Upper lobe of right lung (tissue), 1 donor: ENCODE measurements at places on chromosomes 4 and X. TPM values are rescaled to one million over a fixed set of nuclear protein-coding genes. Genes with fewer than 3 reads are reported as not detected.

Gene SMIM43
- total RNA-seq, result not detected

DNA sequence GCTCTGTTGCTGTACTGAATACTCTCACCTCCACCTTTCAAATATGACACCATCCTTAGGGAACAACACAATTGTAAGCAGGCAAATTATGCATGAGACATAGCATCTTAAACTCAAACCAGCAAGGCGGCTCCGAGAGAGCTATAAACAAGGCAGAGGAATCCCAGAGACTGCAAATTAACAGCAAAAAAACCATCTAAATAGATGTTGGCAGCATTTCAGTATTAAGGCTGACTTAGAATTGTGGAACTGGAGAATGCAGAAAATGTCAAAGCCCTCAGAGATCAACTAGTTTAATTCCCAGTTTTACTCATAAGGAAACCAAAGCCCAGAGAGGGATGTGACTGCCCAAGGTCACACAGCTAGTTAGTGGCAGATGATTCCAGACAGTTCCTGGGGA lies 37.2 kb upstream of the SPANXC start:
- no peak overlapping the region for H3K27ac ChIP-seq
- no peak for DNase-seq
- H3K27me3 ChIP-seq, result no peaks in the 10 kb centered on the region
- no peaks in the 10 kb centered on the region for H3K4me1 ChIP-seq
- H3K4me3 ChIP-seq, result no peak overlapping the region
- H3K36me3 ChIP-seq, result no peaks in the 10 kb centered on the region

DNA sequence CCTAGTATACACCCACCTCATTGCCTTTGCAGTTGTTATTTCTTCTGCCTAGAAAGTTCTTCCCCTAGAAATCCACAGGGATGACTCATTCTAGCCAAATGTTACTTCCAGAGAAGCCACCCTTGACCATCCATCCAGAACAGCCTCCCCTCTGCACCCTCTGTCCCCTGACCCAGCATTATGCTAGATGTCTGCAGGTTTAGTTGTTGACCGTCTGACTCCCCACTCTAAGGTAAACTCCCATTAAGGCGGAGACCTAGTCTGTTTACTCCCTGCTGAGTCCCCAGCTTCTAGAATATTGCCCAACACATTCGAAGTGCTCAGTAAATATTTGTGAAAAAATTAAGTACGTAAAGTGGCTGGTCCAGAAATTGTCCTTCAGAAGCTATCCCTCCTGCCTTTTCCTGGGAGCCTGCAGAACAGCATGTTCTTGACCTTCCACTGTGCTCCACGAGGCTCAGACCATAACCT lies 11.0 kb downstream of the SRD5A3 start:
- peak overlapping the region; percentile 13 for H3K27ac ChIP-seq
- H3K4me3 ChIP-seq, result no peak overlapping the region
- no peaks in the 10 kb centered on the region for H3K36me3 ChIP-seq
- H3K27me3 ChIP-seq, result no peaks in the 10 kb centered on the region
- H3K4me1 ChIP-seq, result peaks cover 19% of the 10 kb centered on the region
- DNase-seq, result no peak

Gene GABRG1
- not detected for total RNA-seq

- no peaks in the 10 kb centered on the region for H3K4me1 ChIP-seq
- no peaks in the 10 kb centered on the region for H3K27me3 ChIP-seq
- no peak overlapping the region for H3K4me3 ChIP-seq
- no peak for DNase-seq
- H3K36me3 ChIP-seq, result no peaks in the 10 kb centered on the region
Observed at GRCh38 chr4:72390409-72390808, 178.6 kb downstream of the ADAMTS3 start.

- no peak overlapping the region for H3K27ac ChIP-seq
- H3K4me3 ChIP-seq, result no peak overlapping the region
- H3K27me3 ChIP-seq, result no peaks in the 10 kb centered on the region
Observed at GRCh38 chr4:98430708-98431403, 169.7 kb downstream of the RAP1GDS1 start.

- no peak for DNase-seq
- peaks cover 60% of the 10 kb centered on the region for H3K36me3 ChIP-seq
- no peak overlapping the region for H3K27ac ChIP-seq
- no peaks in the 10 kb centered on the region for H3K27me3 ChIP-seq
Observed at GRCh38 chr4:3193531-3194203, 55.3 kb upstream of the MSANTD1 start.

DNA sequence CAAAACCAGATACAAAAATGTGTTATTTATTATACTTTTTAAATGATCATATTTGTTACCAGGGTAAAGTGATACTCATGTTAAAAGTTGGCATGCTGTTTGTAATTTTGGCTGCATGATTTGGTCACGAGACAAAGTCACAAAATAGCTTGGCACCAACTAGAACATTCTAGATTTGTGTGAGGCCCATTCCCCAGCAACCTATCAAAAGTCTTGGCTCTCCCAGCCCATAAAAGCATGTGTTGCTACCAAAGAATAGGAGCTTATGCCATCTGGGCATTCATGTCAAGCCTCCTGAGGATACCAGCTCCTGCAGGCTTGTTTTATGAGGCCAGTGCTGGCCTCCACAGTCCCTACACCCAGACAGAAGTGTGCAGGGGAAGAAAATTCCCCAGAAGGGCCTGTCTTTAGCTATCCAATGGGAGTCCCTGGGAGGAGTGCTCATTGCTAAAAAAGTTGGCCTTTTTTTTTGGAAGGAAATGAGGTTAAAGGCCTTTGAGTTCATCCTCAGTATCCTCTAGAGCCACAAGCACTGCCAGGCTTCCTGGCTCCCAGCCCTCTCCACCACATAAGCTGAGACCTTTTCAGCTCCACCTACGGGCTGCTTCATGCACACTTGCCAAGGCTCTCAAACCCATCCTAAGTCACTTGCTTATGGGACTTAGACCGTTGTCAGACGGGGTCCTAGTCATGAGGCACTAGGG lies 211.9 kb upstream of the EOLA2 start:
- no peaks in the 10 kb centered on the region for H3K27me3 ChIP-seq
- H3K4me1 ChIP-seq, result no peaks in the 10 kb centered on the region
- no peaks in the 10 kb centered on the region for H3K36me3 ChIP-seq
- H3K27ac ChIP-seq, result no peak overlapping the region
- no peak for DNase-seq

Gene CT47B1
- not detected for total RNA-seq

DNA sequence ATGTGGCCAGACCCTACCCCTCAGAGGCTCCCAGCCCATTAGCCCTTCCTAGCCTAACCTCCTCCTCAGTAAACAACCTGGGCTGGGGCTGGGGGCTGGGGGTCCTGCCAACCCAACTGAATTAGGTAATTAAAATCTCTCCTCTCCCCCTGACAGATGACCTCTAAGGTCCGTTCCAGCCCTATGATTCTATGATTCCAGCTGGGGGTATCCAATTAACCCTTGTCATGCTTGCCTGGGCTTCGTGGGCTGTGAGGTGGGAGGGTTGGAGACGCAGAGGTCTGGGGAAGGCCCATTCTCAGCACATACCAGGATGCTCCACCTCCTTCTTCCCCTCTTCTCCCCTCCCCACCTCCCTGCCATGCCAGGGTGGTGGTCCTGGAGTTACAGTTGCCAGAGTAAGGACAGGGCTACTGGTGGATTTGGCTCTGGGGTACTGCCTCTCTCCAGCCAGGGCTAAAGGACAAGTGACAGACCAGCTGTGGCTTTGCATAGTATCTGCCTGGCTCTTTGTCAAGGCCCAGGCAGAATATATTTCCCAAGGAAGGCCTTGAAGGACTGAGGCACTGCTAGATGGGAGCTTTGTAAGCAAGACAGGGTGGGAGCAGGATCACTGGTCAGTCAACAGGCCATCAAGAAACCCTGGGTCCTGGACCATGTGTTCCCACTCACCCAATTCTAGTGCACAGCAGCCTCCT lies 82.1 kb downstream of the EFNB1 start:
- H3K36me3 ChIP-seq, result no peaks in the 10 kb centered on the region
- H3K27me3 ChIP-seq, result no peaks in the 10 kb centered on the region
- H3K4me3 ChIP-seq, result no peak overlapping the region
- no peak for DNase-seq
- H3K4me1 ChIP-seq, result no peaks in the 10 kb centered on the region

DNA sequence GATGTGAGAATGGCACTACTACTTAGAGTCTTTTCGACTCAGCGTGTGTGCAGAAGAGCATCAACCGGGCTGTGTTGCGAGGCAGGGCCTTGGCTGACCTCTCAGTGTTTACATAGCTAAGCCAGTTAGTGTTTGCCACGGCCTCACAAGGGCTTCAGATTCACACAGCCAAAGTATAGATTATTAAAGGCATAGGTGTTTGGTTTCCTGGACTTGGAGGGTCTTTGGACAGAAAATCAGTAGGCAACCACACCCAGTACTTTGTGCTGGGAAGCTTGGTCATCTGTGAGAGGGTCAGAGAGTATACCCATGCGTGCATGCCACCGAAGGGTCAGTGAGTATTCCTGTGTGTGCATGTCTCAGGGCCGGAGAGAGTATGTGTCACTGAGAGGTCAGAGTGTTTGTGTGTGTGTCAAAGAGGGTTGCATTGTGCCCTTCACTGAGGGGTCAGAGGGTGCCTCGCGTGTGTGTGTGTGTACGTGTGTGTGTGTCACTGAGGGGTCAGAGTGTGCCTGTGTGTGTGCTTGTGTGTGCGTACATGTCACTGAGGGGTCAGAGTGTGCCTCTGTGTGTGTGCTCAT lies 69.7 kb upstream of the MSANTD1 start:
- no peak overlapping the region for H3K27ac ChIP-seq
- no peak for DNase-seq
- no peaks in the 10 kb centered on the region for H3K4me1 ChIP-seq
- no peaks in the 10 kb centered on the region for H3K27me3 ChIP-seq
- peaks cover 85% of the 10 kb centered on the region for H3K36me3 ChIP-seq

- H3K27me3 ChIP-seq, result no peaks in the 10 kb centered on the region
- no peaks in the 10 kb centered on the region for H3K4me1 ChIP-seq
- H3K36me3 ChIP-seq, result no peaks in the 10 kb centered on the region
- DNase-seq, result no peak
Observed at GRCh38 chrX:141952603-141953002, 48.9 kb downstream of the MAGEC1 start.

Gene CYTL1
- 11.5 TPM for total RNA-seq

Gene H2BW2
- total RNA-seq, result not detected

- no peak overlapping the region for H3K27ac ChIP-seq
- H3K4me3 ChIP-seq, result no peak overlapping the region
- no peaks in the 10 kb centered on the region for H3K4me1 ChIP-seq
- H3K36me3 ChIP-seq, result no peaks in the 10 kb centered on the region
Observed at GRCh38 chrX:133923113-133923512, 62.3 kb downstream of the GPC3 start.

- H3K4me3 ChIP-seq, result no peak overlapping the region
- H3K4me1 ChIP-seq, result no peaks in the 10 kb centered on the region
- DNase-seq, result no peak
- H3K27ac ChIP-seq, result no peak overlapping the region
Observed at GRCh38 chrX:152450076-152450475, 1.0 kb downstream of the GABRA3 start.

Gene LEF1
- total RNA-seq, result 9.1 TPM

DNA sequence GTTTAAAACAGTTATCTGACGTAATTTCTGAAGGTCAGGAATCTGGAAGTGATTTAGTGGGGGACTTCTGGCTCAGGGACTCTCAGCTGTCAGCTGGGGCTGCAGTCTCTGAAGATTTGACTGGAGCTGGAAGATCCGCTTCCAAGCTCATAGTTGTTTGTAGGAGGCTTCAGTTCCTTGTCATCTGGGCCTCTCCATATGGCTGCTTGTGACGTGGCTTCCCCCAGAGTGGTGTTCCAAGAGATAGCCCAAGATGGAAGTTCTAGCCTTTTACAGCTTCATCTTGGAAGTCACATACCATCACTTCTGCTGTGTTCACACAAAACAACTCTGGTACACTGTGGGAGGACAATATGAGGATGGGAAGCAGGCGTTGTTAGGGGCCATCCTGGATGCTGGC lies 2.1 kb downstream of the MPC1L start:
- no peaks in the 10 kb centered on the region for H3K27me3 ChIP-seq
- H3K4me1 ChIP-seq, result no peaks in the 10 kb centered on the region
- H3K4me3 ChIP-seq, result no peak overlapping the region
- H3K36me3 ChIP-seq, result peaks cover 22% of the 10 kb centered on the region
- DNase-seq, result no peak

Gene BEND2
- total RNA-seq, result not detected

GRCh38 chr4:59712470-59712869 lies 1487.7 kb upstream of the ADGRL3 start:
- no peak overlapping the region for H3K4me3 ChIP-seq
- DNase-seq, result no peak

- H3K36me3 ChIP-seq, result no peaks in the 10 kb centered on the region
- H3K27me3 ChIP-seq, result peaks cover 49% of the 10 kb centered on the region
- no peak overlapping the region for H3K4me3 ChIP-seq
- H3K4me1 ChIP-seq, result no peaks in the 10 kb centered on the region
- no peak for DNase-seq
- H3K27ac ChIP-seq, result no peak overlapping the region
Observed at GRCh38 chr4:2060611-2061185, 1.6 kb downstream of the NAT8L start.

- DNase-seq, result no peak
- H3K4me1 ChIP-seq, result peaks cover 42% of the 10 kb centered on the region
- H3K27ac ChIP-seq, result no peak overlapping the region
- no peaks in the 10 kb centered on the region for H3K36me3 ChIP-seq
Observed at GRCh38 chr4:6984612-6985425, 58.4 kb upstream of the TADA2B start.

DNA sequence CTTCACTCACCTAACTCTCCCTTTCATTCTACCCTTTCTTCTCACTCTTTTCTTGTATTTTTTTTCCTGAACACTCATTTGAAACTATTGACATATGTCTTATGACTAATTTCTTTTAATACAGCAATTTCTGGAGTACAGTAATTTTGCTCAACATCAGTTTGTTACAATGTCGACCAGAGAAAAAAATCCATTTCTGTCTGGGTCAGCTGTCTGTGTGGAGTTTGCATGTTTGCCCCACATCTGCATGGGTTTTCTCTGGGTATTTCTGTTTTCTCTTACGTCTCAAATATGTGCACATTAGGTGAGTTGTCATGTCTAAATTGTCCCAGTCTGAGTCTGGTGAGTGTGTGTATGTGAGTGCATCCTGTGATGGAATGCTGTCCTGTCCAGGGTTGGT lies 294.8 kb downstream of the HS3ST1 start:
- H3K27ac ChIP-seq, result no peak overlapping the region
- no peak for DNase-seq
- no peaks in the 10 kb centered on the region for H3K36me3 ChIP-seq
- no peaks in the 10 kb centered on the region for H3K4me1 ChIP-seq
- H3K4me3 ChIP-seq, result no peak overlapping the region
- no peaks in the 10 kb centered on the region for H3K27me3 ChIP-seq

DNA sequence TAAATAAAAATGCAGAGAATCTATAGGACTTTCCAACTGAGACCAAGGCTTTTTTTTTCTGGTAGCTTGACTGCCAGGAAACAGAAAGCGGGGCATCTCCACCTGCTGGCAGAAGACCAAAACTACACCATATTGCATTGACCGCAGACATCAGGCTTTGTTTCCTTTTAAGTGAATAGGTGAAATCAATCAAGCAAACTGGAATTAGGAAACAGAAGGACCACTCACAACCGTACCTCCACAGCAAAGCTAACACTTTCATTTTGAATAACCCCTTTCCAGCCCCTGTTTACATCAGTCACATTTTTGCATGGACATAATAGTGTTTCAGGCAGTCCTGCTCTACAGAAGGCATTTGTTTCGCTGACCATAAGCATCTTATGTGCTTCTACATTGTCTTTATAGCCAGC lies 218.2 kb downstream of the IDS start:
- no peaks in the 10 kb centered on the region for H3K36me3 ChIP-seq
- no peak overlapping the region for H3K4me3 ChIP-seq
- no peak overlapping the region for H3K27ac ChIP-seq
- DNase-seq, result no peak
